Hippocampal formation (tissue), 2 donors: ENCODE measurements at places on chromosomes 4 and X.

- no peak for DNase-seq
These were observed 183.6 kb upstream of the TRPC5 start for GRCh38 chrX:112266136-112266535.

DNA sequence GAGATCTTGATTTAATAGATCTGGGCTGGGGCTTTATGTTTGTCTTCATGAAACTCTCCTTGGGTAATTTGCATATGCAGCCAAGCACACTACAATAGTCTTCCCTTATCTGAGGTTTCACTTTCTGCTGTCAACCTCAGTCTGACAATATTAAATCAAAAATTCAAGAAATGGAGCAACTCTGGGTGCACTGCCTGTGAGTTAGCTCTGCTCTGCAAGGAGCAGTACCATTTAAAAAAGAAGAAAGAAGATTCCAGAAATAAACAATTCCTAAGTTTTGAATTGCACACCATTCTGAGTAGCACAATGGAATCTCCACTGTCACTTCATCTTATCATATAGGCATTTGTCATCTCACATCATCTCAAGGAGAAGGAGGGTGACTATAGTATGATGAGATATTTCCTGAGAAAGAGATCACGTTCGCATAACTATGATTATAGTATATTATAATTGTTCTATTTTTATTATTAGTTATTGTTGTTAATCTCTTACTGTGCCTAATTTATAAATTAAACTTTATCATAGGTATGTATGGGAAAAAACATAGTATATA lies 9.4 kb downstream of the FNIP2 start:
- DNase-seq, result no peak

DNA sequence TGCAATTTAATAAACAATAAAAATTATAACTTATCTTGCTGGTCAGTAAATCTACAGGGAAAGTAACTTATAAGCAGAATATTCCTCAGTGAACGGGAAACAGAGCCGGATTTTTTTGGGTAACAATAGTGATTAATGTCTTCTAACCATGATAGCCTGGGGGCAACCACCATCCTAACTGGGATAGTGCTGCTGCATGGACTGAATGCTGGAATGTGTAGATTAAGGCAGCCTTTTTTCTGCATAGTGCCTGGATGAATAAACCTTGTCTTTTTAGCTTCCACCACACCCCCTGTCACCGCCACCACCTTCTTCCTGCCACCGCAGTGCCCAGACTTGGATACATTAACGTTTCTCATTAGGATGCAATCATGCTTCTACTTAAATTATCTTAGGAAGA lies 83.6 kb upstream of the LNX1 start:
- DNase-seq, result no peak

DNA sequence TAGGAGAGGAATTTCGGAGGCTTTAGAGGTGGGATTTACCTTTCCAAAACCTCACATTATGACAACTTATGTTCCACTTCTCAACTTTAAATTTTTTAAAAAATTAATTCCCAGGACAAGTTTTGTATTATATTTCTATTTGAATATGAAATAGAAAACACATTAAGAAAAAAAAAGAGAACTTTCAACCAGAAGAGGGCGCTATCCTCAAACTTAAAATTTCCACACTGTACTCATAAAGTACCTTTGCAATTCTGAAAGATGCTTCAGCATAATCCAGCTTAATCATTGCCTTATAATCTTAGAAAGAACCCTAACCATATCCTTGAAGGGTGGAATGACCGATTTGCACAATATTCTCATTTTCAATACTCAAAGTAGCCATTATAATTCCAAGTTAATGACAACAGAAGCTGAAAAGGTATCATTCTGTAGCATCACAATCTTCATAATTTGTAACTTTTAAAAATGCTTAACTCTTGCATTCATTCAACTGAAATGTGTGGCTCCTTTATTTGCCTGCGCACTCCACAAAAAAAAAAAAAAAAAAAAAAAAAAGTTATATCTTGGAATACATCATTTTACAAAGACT lies 158.0 kb downstream of the KCNIP4 start:
- DNase-seq, result no peak

- no peak for DNase-seq
These were observed 38.8 kb downstream of the SLC34A2 start for GRCh38 chr4:25694466-25694865.

DNA sequence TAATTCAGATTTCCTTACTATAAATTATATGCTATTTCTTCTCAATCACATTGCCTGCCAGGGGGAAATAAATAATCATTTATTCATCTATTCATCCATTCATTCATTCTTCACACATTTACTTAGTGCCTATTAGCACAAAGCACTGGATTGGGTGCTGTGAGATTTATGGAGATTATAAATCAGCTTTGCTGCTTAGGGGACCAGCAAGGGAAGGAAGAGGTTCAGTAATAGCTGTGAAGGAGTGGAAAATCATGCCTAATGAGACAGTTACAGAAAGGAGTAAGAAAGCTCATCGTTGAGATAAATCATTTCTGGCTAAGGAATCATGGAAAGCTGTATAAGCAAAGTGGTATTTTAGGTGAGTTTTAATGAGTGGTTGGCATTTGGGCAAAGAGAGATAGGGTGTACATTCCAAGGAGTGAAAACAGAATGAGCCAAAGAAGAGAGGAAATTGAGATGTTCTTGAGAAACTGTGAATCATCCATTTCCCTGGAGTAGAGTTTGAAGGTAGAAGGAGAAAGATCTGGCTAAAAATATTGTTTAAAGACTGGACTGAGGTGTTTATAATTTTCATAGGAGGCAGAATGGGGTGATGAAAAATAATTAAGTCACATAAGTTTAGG lies 9.6 kb downstream of the ARSJ start:
- DNase-seq, result no peak

DNA sequence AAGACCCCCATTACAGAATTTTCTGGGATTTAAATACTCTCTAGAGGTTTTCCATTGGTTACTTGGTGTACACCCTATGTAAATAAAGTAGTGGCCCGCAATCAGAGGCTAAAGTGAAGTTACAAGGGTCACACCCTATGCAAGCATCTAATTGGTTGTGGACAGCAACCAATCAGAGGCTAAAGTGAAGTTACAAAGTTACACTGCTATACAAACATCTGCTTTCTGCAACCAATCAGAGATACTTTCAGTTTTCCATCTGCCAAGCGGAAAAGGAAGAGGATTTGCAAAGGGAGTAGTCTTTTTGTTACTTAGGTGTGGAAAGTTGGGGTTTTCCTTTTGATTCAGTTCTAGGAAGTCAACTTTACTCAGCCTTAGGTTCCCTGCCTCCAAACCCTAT lies 2.0 kb upstream of the ATRX start:
- no peak for DNase-seq

GRCh38 chrX:113726898-113727297 lies 857.0 kb upstream of the HTR2C start:
- no peak for DNase-seq

GRCh38 chr4:1654216-1654955 lies 29.7 kb downstream of the FAM53A start:
- DNase-seq, result no peak

DNA sequence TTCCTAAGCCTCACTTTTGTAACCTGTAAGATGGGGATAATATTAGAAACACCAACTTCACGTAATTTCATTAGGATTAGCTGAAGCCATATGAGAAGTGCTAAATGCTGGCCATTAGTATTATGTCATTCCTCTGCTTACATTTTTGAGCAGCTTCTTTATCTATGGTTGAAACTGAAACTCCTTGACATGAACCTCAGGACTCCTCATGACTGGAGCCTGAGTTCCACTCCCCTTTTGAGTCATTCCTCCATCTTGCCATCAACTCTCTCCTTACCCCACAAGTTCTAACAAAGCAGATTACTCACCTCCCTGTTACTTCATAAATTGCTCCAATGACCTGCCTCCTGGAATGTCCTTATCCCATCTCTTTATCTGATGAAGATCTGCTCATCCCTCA lies 123.2 kb upstream of the KCNIP4 start:
- no peak for DNase-seq

DNA sequence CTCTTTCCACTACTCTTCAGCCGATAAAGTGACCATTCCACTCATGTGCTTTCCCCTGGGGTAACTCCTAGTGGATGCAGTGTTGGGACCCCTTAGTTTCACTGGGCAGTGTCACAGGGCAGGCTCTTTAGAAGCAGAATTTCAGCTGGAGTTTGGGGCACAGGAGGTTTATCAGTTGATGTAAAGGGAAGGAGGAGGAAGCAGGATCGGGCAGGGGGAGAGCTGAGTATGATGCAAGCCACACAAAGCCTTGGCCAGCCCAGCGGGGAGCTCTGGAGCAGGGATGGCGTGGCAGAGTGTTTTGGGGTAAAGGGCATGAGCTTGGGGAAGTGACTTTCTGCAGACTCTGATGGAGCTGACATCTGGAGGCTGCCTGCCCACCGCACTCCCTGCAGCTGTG lies 19.3 kb downstream of the WDR13 start:
- DNase-seq, result no peak

DNA sequence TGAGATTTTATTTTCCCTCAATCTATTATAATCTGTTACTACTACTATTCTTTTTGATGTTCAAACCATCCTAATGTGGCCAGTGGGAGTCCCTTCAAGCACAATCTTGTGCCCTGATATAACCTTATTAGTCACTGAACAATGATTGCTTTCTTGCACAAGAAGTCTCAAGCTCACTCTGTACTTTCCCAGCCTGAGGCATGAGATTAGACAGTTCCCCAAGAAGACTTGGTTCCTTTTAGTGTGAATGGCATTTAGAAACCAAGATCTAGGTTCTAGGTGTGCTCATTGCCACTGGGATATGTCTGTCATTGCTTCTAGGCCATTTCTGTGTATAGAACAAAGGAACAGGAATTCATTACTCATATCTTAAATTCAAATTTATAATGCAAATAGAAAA lies 28.0 kb upstream of the RBM41 start:
- DNase-seq, result no peak

- DNase-seq, result no peak
These were observed 29.9 kb downstream of the ZFP42 start for GRCh38 chr4:188025476-188025875.

- no peak for DNase-seq
These were observed 69.4 kb downstream of the CLCN5 start for GRCh38 chrX:49991758-49992157.

DNA sequence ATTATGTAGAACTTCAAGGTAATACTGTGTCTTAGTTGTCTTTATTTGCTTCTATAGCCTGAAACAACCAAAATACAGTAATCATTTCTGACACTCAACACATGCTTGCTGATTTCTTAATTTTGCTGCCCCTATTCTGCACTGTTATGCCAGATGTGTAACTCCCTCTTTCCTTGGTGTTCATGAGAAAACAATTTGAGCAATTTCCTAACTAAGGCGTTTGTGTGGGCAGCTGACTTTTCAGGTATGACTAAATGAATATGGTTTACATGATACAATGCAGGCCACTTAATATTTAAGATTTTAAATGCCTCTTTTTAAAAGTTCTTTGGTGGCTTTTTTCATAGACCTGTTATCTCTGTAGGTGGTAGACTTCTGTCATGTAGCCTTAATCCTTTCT lies 46.1 kb upstream of the CENPE start:
- DNase-seq, result no peak

- DNase-seq, result no peak
These were observed 17.2 kb downstream of the NKX6-1 start for GRCh38 chr4:84481860-84482245.

- peak; percentile 44 for DNase-seq
These were observed 86.9 kb upstream of the NWD2 start for GRCh38 chr4:37157476-37158167.

GRCh38 chr4:55499495-55499894 lies 47.2 kb downstream of the CLOCK start:
- DNase-seq, result no peak

GRCh38 chrX:12843061-12843667 lies 23.7 kb upstream of the TLR7 start:
- DNase-seq, result no peak

GRCh38 chrX:109709129-109709631 lies 23.9 kb downstream of the ACSL4 start:
- no peak for DNase-seq
